RWPE1 (cell line): ENCODE measurements at places on chromosomes 2 and 18.

DNA sequence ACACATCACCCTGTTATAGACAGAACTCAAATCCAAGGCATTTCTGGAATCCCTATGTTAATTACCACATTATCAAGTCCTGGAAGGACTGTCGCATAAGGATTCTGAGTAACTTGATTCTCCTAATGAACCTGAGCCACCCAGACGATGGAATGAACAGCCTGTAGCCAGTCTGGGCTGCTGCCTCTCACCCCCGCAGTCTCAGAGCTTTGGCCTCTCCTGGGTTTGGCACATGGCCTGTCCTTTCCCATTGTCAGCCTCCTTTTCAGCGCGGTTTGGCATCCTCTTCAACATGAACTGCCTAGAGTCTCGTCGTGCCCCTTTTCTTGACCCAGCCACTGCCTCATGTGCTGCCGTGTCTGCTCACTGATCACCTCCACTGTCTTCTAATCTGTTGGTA lies 147.6 kb downstream of the SLC8A1 start:
- DNase-seq: no peak

DNA sequence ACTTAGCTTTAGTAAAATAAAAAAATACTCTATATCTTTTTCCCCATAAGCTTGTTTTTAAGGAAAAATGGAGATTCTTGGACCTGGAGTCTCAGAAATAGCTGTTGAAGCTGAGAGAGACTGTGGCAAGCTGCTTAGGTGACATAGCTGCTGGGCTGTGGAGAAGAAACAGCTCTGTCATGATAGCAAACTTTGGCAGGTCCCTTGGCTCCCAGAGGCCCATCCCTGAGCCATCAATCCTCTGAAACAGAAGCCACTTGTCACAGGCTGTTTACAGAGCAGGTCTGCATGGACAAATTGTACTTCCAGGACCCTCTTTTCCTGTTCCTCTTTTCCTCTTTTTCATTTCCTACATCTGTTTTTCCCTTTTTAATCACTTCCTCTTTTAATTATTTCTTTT lies 1370.1 kb upstream of the CRIM1 start:
- no peak for DNase-seq

DNA sequence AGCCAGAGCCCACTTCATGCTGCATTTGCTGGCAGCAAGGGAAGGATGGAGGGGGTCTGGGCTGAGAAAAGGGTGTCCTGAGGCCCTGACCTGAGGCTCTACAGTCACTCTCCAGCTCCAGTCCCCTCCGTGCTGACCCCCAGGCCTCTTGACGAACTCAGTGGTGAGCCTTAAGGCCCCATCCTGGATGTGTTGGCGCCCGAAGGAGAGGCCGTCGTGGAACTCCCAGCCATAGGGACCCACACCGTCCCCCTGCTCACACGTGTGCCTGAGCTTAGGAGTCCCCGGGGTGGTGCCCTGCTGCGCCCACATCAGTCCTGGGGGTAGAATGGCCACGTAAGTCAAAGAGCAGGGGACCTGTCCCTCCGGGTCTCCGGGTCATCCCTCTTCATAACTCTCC lies 776 bp downstream of the MOGS start:
- no peak for DNase-seq

DNA sequence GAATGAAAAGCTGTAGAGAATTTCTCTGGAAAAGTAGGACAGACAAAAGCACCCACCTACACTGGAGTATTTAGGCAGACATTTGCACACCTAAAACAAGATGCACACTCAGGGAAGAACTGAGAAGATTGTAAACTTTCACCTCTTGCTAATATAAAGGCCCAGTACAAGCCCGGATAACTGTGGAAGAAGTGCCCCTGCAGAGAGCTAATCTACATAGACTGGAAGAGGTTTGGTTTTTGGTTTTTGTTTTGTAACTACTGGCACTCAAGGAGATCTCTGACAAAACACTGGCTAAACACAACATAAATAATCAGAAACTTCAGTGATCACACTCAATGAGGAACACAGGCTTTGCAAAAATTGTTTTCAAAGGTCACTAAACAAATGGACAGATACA lies 782.2 kb upstream of the SLC8A1 start:
- DNase-seq: no peak

GRCh38 chr2:160679686-160680085 lies 186.1 kb upstream of the RBMS1 start:
- DNase-seq: no peak

DNA sequence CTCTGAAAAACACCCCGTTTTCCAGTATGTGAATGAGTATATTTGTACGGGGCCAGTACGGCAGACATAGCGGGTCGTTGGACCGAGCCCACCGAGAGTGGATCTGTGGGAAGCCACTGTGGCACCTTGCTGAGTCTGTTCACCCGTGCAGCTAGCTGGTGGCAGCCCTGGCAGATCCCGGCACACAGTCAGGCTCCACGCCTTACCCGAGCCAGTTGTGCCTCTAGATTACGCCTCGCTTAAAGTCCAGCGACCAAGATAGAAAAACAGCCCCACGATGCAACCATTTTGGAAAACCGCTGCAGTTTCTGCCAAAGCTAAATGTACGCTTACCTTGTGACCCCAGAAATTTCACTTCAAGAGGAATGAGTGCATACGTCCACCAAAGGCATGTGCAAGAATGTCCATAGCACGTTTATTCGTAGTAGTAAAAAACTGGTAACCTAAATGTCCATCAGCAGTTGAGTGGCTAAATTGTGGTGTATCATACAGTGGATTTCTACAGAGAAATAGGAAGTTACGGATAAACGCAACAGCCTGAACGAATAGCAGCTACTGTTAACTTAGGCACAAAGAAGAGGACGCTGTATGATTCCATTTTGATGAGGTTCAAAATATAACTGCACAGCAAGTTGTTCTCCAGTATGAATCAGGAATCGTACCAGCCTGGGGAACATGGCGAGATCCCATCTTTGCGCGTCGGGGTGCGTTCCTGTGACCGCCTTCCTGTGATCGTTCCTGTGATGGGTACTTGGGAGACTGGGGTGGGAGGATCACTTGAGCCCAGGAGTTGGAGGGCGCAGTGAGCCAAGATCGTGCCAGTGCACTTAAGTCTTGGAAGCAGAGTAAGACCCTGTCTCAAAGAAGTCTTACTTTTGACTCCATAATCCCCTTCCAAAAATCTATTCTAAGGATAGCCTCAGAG lies 688 bp upstream of the WDR33 start:
- no peak for DNase-seq

DNA sequence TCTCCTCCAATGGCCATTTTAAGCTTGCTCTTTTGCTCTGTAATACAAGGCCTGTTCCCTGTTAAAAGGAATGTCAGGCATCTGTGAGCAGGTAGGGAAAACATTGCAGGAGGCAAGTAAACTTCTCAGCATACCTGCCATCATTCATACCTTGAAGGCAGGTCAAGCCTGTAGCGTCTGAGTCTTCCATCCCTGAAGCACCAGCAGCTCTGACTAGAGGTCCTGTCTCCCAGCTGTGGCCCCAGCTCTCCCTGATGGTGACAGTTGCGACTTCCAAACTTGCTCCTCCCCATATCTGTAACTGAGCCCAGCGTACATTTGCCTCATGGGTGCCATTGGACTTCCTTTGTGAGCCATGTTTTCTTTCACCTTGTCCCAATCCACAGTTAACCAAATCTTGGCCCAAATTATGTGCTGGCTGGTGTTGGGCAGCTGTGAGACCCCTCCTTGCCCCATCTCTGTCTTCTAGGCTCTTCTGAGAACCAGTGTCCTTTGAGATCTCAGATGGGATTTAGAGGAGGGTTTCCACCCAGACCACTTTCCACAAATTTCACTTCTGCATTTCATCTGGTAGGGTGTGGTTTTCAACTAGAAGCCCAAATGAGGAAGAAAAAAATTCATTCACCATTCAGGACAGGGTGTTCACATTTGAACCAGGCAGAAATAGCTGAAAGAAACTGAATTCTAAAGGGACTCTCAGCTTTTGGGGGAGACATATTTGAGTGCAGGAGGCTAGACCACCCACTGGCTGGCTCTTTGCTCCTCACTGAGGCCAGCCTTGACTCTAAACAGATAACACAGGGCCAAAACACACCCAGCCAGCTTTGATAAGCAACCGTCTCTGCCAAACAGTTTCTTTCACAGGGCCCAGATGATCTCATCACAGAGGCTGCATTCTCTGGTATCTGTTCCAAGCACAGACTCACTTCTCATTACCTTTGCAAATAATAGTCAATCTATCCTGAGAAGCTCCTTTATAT lies 66.4 kb upstream of the MSH2 start:
- DNase-seq: no peak

DNA sequence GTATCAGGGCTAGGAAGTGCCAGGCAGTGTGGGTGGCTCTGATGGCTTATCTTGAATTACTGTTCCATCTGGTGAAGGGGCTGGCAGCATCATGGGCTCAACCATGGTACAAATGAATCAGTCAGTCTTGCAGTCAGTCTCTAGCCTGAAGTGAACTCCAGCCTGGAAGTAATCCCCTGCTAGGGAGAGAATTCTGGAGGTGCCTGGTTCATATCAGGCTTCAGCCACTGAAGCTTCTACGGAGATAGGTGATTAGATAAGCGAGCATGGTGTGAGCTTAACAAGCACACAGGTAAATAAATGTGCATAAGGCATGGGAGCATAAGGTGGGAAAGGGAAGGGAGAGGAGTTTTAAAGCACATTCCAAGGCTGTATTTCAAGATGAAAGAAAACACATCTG lies 541.7 kb downstream of the MBD2 start:
- no peak for DNase-seq

DNA sequence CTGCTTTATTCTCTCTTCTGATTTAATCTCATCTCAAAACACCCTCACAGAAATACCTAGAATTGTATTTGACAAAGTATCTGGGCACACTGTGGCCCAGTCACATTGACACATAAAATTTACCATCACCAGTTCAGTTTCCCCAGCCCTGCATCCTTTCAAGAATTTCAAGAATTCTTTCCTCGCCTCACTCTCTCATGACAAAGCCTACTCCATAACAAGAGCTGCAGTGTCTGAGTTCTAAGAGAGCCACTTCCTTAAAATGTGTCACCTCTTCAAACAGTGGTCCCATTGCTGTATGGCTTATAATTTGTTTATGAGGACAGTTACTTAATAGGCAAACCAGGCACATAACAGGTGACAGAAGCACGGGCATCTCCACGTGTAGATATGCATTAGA lies 90.9 kb upstream of the STK39 start:
- no peak for DNase-seq

DNA sequence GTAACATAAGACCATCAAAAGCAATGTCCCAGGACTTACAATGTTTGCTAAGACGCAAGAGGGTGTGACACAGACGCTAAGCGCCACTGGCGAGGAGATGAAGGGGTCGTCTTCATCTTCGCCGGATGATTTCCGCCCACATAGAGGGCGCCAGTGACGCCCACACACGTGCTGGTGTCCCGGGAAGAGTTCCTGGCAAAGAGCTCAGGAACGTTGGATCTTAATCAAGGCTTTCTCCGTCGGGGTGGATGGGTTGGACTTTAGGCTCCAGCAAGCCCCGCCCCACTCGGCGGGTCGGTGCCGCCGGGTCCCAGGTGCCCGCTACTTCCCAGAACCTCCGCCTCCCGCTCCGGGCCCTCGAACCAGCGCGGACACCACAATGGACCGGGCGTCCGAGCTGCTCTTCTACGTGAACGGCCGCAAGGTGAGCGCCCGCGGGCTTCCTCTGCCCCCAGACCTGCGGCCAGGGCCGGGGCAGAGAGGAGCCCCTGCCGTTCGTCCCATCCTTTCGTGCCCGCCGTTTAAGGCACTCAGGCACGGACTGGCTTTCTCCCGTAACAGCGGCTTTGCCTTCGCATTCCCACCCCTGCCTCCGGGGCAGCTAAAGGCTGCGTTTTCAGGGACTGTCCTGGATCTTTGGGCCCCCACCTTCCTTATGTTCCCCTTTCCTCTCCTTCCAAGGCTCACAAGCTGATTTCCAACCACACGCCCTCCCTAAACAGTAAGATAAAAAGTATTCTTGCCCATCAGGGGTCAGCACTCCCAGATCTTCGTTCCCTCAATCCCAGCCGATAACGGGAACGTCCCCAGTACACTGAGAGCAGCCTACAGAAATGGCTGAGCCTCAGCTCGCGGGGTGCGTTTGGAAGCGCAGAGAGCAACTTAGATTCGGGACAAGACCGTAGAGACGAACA lies at the start of gene AOX1:
AOX1 (plus strand) TSS at position 285 of the 914 bp plus-strand sequence; CDS start at position 380, 95 bp downstream.
- peak; percentile 66 for DNase-seq

GRCh38 chr2:64250751-64251423 lies 106.7 kb upstream of the PELI1 start:
- no peak for DNase-seq

GRCh38 chr2:95042472-95043271 lies 17.2 kb downstream of the MAL start:
- DNase-seq: no peak

DNA sequence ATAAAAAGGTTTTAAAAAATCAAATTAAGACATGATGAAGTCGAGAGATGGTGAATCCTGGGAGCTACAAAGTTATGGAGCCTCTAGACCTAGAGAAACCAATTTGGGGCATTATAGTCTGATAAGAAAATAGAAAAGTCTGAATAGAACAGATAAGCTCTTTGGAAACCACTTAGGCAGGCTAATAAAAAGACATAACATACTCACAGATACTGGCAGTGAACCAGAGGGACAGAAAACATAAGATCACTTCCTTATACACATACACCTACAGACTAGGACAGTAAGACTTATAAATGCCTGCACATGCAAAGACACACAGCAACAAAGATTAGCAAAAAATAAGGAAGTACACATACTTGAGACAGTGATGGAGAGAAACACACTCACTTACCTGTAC lies 20.0 kb downstream of the SMC6 start:
- DNase-seq: no peak

GRCh38 chr2:40315683-40316082 lies 136.2 kb downstream of the SLC8A1 start:
- no peak for DNase-seq

GRCh38 chr2:103252781-103253180 lies 490.9 kb downstream of the TMEM182 start:
- DNase-seq: no peak

DNA sequence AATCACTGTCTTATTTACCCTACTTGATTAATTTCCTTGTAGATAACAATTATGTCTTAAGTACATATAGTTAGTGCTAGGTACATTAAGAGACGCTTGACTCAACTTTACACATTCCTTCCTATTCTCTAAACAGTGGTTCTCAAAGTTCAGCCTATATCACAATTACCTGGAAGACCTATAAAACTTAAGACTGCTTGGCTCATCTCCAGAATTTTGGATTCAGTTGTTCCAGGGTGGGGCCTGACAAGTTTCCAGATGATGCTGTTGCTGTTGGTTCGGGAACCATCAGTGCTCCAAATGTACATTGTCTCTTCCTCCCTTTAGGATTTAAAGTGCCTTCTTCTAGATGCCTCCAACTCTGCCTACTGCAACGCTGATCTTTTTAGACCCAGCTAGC lies 4.0 kb downstream of the PPP3R1 start:
- no peak for DNase-seq

- no peak for DNase-seq
Measured at GRCh38 chr2:68519236-68519635, 51.9 kb downstream of the APLF start.

- DNase-seq: no peak
Measured at GRCh38 chr2:121640380-121641316, 8.6 kb downstream of the CLASP1 start.
